ENCODE measurements at places on chromosomes 1 and 21.
A peak's percentile ranks its signal among the peaks of the same experiment; 100 is the strongest.

DNA sequence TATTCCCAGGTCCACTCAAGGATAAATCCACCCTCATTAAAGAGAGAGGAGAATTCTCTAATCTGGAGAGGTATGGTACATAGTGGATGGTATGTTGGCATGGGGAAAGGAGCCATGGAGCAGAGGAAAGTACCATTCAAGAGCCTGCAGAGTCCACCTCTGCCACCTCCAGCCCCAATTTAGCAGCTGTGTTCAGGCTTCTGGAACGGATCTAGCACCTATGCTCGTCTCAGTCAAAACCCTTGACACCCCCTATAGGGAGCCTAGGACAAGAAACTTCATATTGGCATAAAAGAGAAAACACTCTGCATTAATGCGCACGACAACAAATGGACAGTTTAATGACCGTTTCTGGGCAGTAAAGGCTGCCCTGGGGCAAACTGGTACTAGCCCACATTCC, 161.1 kb upstream of the FAM78B start:
- DNase-seq = no peak

- DNase-seq = no peak
Observed at GRCh38 chr1:100222428-100222827, 27.2 kb downstream of the DBT start.

DNA sequence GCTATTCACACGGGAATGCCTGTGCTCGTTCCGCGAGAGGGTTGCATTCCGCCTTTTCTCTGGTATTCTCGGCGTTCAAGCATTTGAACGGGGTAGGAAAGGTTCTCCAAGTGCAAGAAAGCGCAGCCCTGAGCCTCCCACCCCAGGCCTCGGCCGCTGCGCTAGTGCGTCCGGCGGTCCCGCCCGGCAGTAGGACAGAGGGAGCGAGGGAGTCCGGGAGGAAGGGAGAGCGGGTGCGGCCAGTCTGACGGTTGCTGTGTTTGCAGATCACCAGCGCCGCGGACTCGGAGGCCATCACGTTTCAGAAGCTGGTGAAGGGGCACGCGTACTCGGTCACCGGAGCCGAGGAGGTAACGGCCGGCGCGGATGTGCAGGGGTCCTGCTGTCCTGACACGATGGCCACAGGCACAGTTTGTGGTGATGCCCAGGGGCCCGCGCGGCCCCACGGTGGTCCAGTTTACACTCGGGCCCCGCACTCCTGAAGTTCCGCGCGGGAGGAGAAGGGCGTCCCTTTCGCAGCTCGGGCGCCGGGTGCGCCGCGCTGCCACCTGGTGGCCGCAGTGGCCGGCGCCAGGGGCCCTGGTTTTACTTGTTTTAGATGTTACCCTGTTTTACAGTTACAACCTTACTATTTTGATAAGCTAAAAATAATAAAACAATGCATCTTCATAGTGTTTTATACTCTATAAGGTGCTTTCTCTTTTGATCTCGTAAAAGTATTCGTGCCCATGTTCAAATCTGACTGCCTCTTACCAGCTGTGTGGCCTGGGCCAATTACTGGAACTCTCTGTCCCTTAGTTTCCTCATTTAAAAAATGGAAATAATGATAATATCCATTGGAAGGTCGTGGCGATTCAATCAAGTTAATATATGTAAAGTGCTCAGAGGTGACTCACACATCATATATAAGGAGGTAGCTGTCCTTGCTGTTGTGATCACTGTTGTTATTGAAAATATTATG, 36.7 kb downstream of the CAPN2 start:
- peak; percentile 53 for DNase-seq

DNA sequence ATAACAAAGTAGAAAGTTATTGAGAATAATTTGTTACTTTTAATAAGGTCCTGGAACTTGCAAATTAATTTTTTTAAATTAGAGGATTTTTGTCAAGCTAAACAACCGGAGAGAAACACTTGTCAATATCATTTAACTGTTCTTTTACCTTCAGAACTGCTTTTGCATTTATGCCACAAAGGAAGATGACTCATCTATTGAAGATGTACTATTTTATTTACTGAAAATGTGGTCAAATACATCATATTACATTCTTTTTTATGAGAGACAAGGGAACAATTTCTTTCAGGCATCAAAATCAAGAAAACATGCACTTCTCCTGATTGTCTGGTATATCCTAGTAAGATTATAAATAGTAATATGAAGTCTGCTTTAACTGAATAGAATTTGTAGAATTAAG, 558.2 kb upstream of the PRMT6 start:
- DNase-seq = no peak

DNA sequence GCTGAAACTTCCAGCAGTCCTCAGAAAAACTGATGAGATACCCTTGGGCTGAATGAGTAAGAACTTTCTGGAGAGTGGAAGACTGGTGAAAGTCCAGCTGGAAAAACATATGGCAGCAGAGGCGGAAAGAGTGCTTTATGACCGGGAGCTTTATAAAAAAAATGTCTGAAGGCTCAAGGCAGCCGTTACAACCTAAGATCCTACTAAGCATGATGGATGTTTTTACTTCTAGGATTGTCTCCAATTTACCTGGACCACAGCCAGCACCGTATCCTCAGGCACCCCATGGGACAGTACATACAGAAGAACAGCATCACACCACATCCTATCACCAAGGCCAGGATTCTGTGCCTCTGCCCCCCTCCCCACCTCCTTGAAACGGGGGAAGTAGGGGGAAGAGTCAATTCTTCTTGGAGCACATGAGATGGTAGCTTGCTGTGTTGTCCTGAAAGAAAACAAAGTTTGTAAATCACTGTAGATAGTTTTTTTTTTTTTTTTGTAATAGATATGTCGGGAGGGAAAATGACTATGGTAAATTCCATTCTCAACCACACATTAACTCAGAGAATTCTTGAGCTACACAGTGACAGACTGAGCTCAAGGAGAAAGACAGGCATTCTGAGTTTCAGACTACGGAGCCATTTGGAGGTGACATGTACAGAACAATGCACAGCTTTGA, 11.8 kb upstream of the IRF2BP2 start:
- no peak for DNase-seq

GRCh38 chr21:31986035-31986856, 113.4 kb downstream of the HUNK start:
- DNase-seq = no peak

GRCh38 chr1:155514582-155515187, 47.9 kb downstream of the ASH1L start:
- no peak for DNase-seq

DNA sequence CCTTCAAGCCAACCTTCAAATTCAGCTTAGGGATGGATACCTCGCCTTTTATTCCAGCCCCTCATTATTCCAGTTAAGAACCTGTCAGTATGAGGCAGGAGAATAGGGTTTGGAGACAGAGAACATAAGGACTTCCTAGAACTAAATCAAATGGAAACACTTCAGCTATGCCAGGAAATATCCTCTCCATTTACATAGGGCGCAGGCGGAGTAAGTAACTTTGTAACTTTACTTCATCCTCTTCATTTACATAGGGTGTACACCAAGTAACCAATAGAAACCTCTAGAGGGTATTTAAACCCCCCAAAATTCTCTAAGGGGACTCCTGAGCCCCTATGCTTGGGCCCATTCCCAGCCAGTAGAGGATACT, 75.4 kb upstream of the ATF3 start:
- DNase-seq = no peak

- no peak for DNase-seq
Observed at GRCh38 chr1:155321639-155322503, 1.2 kb downstream of the RUSC1 start.

- no peak for DNase-seq
Observed at GRCh38 chr1:155929057-155929456, 5.2 kb downstream of the KHDC4 start.

DNA sequence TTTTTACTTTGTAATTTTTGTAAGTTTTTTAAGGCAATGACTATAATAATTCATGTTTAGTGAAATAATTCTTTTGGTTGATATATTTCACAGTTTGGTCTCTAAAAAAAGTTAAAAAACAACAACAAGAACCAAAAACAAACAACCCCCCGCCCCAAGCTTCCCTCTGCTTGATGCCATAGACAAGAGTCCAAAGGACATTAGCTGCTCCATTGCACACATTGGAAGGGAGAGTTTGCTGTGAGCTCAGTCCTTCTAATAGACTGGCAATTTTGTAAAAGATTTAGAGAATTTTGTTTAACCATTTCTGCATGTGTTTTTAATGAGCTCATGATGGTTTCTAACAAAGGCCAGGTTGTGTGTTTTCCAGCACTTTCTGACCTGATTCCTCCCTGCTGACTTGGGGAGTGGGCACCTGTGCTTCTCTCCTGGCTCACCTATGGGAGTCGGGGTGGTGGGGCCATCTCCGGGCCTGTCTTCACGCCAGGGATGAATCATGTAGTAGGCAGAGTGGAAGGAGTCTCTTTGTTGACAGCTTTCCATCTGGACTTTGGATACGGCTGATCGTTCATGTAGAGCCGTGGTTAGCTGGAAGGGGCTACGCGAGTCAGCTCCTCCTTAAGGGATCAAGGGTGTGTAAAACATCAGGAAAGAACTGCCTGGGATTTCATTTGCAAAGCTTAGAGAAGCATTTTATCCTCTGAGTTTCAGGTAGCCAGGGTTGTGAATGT, 14.1 kb downstream of the ZBTB18 start:
- DNase-seq = no peak

- DNase-seq = no peak
Observed at GRCh38 chr1:213988507-213989001, 781 bp downstream of the PROX1 start.

- DNase-seq = no peak
Observed at GRCh38 chr1:147834181-147834580, 68.4 kb upstream of the GJA8 start.

GRCh38 chr1:2003541-2004131, at the start of gene CFAP74:
TSS of gene CFAP74 (minus strand) at chr1:2003786. CDS start at chr1:1990956, 12,830 bp downstream.
- DNase-seq = peak; percentile 70

Data from progenitor cell of endocrine pancreas (in vitro differentiated cells).